ENCODE measurements at places on chromosomes 7 and 10. TPM values are rescaled to one million over a fixed set of nuclear protein-coding genes. Genes with fewer than 3 reads are reported as not detected.

Gene CYP26C1
- polyA plus RNA-seq = not detected

- DNase-seq = no peak
These were observed 411.5 kb downstream of the SFMBT2 start for GRCh38 chr10:6999232-6999925.

DNA sequence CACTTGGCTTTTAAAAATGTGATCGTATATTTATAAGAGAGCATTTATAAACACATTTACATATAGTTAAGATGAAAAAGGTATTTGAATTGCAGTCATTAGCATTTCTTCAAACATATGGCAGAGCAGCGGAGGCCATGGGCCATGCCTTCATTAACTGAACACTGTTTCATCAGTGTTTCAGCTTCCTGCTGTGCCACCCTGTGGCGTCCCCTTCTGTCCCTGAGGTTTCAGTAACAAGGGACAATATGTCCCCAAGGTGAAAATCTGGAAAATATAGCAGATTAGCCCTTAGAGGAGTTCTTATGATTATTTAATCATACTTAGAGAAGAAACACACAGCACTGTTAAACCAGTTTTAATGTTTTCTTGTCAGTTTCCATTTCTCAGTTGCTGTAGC lies 577.8 kb downstream of the ETV1 start:
- no peak for DNase-seq

- DNase-seq = no peak
These were observed 151.5 kb upstream of the TARP start for GRCh38 chr7:38424750-38425463.

GRCh38 chr7:46450886-46451285 lies 529.8 kb upstream of the IGFBP3 start:
- DNase-seq = no peak

- no peak for DNase-seq
These were observed 77.4 kb downstream of the LRMDA start for GRCh38 chr10:75508814-75509306.

- DNase-seq = no peak
These were observed 1.7 kb downstream of the SHTN1 start for GRCh38 chr10:117003336-117003735.

All from left renal pelvis (tissue), 4 donors.